NB4 (cell line): ENCODE measurements at places on chromosomes 3 and 15.
A peak's percentile ranks its signal among the peaks of the same experiment; 100 is the strongest.

DNA sequence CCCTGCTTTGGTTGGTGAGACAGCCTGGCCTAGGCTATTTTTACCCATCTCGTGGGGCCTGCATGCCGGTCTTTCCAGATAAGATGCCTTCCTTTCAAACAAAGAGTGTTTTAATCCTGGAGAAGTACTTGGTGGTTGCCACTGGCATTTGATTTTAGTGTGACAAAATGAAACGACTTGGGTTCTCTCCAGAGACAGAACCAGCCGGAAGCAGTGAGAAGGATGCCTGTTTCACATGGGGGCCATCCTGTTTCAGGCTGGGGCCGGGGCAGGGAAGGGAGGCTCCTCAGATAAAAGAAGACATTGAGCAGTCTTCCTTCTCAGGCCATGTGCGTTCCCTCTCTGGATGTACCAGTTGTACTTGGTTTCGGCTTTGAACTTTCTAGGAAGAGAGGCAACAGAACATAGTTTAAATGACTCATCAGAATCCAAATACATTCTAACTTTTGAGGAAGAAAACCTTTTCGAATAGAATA, 74.9 kb downstream of the TOP2B start:
- no peak for DNase-seq

DNA sequence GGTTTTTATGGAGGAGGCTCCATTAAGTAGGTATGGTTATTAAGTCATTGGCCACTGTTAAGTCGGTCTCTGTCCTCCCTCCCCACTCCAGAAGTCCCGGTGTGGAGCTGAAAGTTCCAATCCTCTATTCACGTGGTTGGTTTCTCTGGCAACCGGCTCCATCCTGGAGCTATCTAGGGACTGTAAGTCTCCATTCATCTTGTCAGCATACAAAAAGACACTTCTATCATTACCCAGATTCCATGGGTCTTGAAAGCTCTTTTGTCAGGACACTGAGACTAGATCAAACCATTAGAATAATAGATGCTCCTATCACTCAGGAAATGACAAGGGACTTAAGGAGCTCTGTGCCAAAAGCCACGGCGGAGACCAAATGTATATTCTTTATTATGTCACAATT, 110.3 kb downstream of the PIK3CB start:
- DNase-seq, result no peak

DNA sequence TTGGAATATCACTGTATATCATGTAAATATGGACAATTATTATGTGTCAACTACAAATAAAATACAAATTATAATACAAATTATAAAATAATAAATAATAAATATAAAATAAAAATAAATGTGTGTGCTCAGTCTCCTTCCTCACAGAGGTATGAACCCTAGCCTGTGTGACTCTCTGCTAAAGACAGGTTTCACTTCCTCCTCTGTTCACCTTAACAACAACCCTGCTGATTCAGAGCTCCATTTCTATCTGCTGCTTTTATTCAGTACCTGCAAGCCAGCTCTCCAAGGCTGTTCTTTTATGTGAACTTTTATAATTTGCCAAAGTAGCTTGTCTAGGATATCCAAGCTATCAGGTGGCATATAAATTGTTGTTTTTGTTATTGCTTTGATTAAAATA, 610.7 kb upstream of the GRM7 start:
- DNase-seq, result no peak

GRCh38 chr15:72933976-72934375, 118.3 kb upstream of the NEO1 start:
- DNase-seq, result no peak

DNA sequence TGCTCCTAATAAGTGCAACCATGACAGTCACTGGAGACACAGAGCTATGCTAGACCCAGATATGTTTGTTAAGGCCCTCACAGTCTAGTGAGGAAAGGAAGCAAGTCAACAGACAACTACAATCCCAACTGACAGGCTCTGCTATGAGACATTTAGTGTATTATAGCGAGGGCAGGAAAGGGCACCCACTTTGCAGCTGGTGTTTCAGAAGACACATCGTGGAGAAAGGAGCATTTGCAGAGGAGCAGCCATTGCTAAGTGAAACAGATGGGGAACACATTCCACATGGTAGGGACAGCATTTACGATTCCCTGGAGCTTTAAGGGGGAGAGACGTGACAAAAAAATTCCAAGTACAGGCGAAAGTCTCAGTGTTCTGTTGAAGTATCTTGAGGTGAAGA, 685.6 kb downstream of the AGBL1 start:
- no peak for DNase-seq

GRCh38 chr3:172859041-172859440, 108.5 kb downstream of the ECT2 start:
- DNase-seq, result no peak

GRCh38 chr3:60175680-60176079, 1075.6 kb downstream of the FHIT start:
- DNase-seq, result no peak

DNA sequence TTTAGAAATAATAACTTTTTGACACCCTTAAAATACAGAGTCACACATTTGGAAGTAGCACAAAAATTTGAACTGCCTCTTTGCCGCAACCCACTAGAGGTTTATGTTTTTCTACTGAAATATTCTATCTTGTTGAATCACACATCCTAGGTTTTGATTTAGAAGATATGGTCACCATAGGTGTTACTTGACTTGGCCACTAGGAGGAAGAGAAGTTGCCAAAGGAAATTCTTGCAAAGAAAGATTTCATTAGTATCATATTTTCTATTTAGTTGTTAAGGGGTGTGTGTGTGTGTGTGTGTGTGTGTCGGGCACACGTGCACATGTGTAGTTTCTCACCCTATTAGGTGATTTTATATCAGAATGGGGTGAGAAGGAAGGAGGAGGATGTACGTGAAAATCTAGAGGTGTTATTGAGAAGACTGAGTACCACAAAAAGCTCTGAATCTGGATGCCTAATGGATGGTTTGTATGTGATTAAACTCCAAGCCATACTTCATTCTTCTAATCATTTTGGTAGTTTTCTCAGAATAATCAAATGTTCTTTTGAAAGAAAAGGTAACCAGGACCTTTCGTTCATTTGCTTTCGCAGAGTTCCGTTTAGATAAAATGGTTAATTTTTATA, 31.5 kb downstream of the ZFAND6 start:
- DNase-seq, result peak; percentile 16

GRCh38 chr3:49844464-49845183, 11.7 kb downstream of the TRAIP start:
- no peak for DNase-seq

DNA sequence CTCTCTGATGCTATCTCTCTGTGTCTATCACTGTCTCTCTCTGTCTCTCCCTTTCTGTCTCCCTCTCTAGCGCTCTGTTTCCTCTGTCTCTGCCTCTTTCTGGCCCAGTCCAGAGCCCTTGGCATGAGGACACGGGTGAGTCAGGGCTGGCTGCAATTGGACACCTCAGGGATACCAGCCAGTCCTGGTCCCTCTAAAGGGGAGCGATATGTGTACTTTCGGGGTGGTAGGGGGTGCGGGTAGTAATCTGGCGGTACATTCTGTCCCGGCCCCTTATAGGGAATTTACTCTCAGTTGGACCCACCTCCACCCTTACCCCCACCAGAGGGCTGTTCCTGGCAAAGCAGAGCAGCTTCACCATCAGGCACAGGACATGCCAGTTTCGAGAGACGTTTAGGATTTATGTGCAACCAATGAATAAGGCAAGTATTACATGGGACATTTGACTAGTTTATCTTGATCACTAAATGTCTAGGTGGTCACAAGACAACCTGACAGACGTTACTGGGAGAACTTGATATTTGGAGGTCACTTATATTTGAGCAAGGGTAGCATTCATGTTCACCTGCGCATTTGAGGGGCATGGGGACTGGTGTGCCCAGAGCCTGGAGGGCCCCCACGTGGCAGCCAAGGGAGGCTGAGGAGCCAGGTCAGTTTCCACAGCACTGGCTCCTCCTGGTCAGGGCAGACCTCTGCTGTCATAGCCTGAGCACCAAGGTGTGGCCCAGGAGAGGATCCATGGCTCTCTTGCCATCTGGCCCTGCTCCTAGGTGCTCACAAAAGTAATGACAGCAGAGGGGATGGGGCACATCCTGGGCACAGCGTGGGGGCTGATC, 256.1 kb downstream of the PLCL2 start:
- no peak for DNase-seq

DNA sequence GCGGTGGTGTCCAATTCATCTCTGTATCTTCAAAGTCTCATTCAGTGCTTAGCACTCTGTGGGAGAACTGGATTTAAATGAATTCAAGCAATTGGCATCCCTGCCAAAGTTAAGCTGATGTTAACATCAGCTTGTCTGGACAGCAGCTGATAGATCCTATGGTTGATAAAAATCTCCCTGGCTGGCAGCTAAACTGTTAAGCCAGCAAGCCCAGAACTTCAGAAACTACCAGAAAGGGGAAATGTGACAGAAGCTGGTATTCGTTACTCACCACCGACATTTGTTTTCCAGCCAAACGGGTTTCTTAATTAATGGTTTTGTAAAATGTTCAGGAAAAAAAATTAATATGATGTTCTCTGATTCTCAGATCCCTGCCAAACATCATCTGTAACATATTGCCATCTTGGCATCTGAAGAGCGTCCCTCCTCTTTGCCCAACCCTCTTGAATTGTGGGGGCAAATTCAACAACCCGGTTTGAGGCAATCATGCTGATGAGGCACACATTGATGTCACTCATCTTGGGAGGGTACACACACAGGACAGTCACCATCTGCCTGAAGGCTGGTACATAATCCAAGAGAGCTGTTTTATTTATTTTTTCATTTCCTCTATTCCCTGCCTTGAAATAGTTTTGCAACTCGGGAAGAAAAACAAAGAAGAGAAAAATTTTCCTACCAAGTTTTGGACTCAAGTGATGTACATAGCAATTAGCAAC, 76.3 kb upstream of the ABHD17C start:
- no peak for DNase-seq

- no peak for DNase-seq
These were observed 41.4 kb upstream of the LMCD1 start for GRCh38 chr3:8460050-8460708.
